ENCODE measurements at places on chromosomes 3 and 15.

DNA sequence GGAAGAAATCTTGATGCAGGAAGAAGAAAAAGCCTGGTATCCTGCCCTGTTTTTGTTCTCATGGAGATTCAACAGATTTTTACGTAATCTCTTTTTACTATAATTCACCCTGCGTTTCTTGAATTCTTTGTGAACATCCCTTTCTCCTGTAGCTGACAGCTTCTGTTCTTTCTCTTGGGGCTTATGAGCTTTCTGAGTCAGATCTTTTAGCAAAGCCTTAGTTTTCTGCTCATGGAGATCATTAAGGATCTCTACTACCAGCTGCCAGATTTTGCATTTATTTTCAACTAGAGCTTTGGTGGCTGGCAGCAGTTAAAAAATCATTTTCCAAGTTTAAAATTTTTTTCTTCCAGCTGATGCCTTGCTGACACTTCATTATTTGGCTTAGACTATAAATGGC lies 51.6 kb downstream of the MOBP start:
- no peak for DNase-seq

DNA sequence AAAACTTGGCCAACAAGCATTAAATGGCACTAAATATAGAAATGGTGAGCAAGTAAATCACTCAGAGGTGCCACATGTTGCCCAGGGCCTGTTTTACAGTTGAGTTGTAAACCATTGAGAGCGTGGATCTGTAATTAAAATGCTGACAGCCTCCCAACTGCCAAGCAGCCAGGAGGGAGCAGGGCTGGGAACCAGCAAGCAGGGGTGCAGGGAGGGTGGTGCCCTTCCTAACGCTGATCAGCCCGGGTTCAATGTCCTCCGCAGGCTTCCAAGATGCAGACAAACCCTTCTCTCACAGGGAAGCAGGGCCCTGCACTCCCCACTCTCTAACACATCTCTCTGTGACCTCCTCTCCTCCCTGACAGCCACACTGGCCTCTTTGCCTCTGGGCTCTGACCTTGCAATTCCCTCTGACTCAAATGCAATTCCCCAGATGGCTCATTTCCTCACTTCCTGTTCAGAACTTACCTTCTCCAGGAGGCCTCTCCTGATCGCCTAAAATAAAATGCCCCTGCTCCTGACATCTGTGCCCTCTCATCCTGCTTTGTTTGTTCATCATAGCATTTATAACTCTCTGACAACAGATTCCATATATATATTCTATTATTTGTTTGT lies 40.0 kb downstream of the WNT7A start:
- DNase-seq = no peak

GRCh38 chr3:185325946-185326791 lies 36.8 kb upstream of the MAP3K13 start:
- DNase-seq = no peak

- DNase-seq = no peak
Measured at GRCh38 chr3:149936812-149937230, 33.9 kb downstream of the PFN2 start.
